ENCODE measurements at places on chromosomes 4 and X.

GRCh38 chr4:10917566-10917965, 233.0 kb upstream of the CLNK start:
- DNase-seq = no peak

DNA sequence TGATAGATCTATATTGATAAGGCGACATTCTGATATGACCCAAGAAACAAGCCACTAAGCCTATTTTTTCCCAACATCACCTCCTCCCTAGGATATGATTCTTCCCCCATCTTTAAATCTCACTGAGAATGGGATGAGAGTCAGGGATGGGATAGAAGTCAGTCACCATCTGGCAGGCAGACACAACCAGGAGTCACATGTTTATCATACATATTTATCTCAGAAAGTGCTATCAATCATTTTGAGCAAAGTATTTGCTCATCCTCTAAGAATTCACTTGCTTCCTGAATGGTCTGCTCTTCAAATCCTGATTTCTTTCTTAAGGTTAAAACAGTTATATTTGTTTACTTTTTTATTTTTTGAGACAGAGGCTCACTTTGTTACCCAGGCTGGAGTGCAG, 20.3 kb downstream of the DNAAF6 start:
- no peak for DNase-seq

DNA sequence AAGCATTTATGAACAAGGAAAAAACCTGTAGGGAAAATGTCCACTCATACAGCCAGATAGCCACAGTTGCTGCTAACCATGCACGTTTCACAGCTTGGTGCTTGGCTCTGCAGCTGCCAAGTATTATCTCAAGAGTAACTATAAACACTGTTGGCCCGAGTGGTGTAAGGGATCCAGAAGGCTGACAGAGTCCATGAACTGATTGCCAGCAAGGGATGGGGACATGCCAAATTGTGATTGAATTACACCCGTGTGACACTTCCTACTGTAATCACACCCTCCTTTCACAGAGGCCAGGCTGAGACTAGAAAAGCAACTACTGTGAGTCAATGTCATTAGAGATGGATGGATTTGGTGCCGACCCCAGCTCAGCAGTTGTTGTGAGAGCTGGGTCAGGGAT, 223.9 kb upstream of the ANKRD50 start:
- DNase-seq = no peak

GRCh38 chr4:86582410-86582809, 11.7 kb upstream of the PTPN13 start:
- no peak for DNase-seq

- DNase-seq = no peak
Measured at GRCh38 chr4:101593666-101594065, 196.9 kb upstream of the BANK1 start.

GRCh38 chrX:15254852-15255251, 15.0 kb downstream of the ASB9 start:
- DNase-seq = no peak

- DNase-seq = no peak
Measured at GRCh38 chrX:123994730-123995129, 33.2 kb downstream of the STAG2 start.

- no peak for DNase-seq
Measured at GRCh38 chrX:122572461-122572860, 611.6 kb upstream of the GRIA3 start.

- no peak for DNase-seq
Measured at GRCh38 chr4:38716256-38716655, 52.3 kb downstream of the KLF3 start.

- no peak for DNase-seq
Measured at GRCh38 chrX:65948103-65948502, 91.8 kb downstream of the VSIG4 start.

- DNase-seq = no peak
Measured at GRCh38 chr4:76952656-76953582, 3.4 kb downstream of the SEPTIN11 start.

GRCh38 chrX:124263743-124264142, 68.7 kb upstream of the TEX13D start:
- DNase-seq = no peak

DNA sequence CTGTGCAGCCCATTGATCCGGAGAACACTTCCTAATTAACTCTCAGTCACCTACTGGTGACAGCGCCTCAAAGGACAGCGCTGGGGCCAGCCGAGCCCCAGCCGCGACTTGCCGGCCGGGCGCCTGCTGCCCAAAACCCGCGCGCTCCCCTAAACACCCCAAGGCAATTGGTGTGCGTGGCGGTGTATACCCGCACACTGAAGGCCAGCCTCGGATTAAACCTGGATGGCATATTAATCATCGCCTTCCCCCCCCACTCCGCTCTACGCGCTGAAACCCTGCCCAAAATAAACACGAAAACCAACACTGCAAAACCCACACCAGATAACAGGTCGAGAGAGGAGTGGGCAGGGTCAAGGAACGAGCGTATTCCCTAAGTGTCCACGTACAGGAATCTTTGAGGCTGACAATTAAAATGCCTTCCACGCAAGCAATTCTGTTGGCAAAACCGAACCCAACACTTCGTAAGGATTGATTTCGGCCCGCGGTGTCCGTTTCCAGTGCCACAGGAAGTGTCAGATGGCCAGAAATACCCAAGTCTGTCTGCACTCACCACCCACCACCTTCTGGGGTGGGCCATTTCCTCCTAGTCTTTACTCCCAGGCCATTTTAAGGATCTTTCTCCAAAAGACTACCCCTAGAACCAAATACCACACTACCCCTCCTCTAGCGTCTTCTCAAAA, 2.7 kb downstream of the BCOR start:
- DNase-seq = no peak

DNA sequence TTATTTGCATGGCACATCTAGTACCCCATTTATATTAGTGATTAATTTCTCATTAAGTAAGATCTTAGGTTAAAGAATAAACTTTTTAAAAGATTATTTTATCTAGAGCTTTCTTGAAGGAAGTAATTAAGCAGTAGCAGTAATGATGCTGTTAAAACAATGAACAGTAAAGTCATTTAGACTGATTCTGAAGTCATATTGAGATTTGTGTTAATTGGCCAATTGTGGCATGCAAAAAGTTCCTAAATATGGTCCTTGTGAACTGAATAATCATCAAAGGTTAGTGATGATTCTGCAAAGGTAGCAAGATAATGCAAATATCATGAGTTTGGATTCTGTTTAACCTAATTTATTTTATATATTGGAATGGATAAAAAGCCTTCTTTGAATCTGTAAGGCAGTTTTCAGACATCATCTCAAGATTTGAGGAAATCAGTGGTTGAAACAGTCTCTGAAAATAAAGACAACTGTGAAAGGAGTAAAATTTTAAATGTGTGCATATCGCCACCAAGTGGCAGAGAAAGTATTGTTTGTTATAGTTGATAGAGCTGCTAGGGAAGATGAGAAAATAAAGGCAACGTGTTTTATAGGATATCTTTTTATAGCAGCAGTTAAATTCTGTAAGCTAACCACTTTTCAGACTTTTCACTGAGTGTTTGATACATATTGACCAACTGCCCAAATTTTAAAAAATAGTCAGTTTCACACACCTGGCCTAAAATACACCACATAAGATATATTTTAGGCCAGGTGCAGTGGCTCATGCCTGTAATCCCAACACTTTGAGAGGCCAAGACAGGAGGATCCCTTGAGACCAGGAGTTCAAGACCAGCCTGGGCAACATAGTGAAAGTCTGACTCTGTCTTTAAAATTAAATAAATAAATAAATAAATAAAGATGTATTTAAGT, 79.6 kb downstream of the CCKAR start:
- peak; percentile 22 for DNase-seq
